ENCODE measurements at places on chromosomes 2 and 18. TPM values are rescaled to one million over a fixed set of nuclear protein-coding genes. Genes with fewer than 3 reads are reported as not detected.

The KLHL41 gene
- total RNA-seq, result 0.18 TPM

The DCDC2C gene
- total RNA-seq, result not detected

The LOXHD1 gene
- total RNA-seq, result not detected

The OLA1 gene
- 20.0 TPM for total RNA-seq

The CTIF gene
- total RNA-seq, result 74.4 TPM

The EMX1 gene
- total RNA-seq, result 0.20 TPM

The CFAP65 gene
- 0.05 TPM for total RNA-seq

DNA sequence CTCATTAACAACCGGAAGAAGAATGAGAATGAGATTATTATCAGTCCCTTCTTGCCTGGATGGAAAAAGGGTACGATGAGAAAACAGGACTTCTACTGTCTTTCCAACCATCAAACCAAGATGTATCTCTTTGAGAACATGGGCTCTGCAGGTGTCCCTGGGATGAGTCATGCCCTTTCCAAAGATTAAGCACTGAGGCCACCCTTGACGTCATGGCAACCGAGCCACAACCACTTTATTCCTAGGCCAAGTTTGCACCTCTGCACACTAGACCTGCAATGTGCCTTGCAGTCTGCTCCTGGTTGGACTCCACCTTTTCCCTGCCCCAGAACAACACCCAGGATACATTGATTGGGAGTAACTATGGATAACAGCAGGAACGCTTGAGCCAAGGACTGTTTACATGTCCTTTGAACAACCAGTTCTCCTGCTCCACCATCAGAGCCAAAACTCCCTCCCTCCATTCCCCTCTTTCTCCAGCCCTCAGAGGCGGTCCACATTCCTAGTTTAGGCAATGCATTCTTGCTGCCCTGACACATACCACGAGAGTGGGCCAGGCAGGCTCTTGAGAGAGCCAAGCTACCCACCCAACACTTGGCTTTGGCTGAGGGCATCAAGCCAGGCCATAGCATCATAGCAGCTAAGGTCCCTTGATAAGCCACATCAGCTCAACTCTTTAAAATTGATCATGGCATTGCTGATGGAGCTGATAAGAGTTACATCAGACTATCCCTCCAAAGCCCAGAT lies 310.7 kb downstream of the TNS1 start:
- DNase-seq, result peak; percentile 66

DNA sequence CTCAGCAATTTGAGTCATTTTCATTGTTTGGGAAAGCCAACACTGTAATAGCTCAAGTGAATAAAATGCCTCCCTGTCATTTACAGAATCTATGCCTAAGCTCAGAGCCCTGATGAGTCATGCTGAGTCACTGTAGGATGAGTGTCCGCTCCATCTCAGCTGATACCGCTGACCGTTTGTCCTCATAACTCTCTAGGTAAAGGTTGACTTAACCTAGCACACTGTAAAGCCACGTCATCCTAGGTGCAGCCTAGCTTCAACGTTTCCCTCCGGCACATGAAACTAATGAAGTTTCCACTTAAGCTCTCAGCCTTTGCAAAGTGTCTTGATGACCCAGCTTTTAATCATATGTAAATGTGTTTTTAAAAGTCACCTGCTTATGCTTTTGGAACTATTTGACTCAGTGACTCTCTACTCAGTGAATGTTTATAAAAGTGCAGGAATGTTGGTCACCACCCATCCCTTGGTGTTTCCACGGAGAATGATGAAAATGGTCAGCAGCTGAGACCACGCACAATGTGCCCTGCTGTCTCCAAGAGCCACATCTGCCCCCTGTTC lies 154.0 kb downstream of the PMAIP1 start:
- no peak for DNase-seq

DNA sequence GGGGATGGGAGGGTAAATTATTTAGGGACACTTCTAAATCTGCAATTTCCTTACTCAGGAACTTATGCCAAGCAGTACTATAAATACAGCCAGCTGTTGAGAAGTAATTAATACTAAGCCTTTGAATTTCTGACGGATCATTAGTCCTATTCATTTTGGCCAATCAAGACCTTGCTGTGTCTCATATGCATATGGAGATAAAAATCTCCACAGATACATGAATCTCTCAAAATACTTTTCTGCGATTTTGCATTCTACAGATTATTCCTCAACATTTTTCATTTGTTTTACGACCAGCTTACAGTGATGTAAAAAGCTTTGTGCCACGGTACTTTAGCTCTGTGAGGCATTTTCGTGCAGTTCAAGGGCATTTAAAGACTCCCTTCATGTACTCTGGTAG lies 16.7 kb downstream of the LANCL1 start:
- DNase-seq, result no peak

- DNase-seq, result peak; percentile 8
Measured at GRCh38 chr2:48558456-48558855, 28.5 kb downstream of the STON1 start.

DNA sequence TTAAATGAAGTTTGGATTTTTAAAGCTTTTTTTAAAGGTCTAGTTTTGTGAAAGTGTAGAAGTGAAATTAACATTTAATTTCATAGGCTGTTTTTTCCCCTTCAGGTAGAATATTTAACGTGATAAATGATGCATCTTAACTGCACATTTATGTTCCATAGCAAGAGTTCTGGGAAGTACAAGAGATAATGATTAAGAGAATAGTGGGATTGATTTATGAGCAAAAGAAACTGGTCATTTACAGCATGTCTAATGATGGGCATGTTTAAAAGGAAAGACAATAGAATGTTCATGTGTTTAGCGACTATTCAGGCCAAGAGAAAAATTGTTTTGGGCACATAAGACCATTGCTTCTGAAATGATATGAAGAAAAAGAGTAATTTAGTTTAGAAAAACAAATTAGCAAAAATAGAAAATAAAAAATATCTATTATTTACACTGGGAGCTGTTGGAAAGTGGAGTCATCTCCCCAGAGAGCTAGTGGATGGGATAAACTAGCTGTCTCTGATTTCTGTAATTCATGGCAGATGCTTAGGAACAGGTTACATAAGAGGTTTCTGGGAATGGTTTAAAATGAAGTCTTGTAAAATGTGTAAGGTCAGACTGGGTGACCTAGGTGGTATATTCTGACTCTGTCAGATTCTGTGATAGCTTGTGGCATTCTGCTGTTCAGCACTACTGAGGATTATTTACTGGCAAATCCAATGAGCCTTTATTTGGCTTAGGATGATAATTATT lies 60.7 kb downstream of the WDR7 start:
- no peak for DNase-seq

DNA sequence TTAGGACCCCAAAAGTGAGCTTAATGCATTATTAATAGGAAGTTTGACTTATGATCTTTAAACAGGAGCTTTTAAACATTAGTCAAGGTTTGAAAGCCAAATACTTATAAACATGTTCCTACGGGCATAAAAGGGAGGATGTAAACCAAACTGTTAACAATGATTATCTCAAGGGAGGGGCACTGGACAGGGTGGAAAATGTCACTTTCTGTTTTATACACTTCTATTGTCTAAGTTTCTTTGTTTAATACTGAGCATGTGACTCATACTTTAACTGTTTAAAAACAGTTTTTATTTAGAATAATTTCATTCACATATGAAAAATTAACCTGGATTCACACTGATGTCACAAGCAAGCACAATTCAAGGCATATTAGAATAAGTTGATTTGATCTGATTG lies 18.3 kb upstream of the ITGA6 start:
- DNase-seq, result no peak

DNA sequence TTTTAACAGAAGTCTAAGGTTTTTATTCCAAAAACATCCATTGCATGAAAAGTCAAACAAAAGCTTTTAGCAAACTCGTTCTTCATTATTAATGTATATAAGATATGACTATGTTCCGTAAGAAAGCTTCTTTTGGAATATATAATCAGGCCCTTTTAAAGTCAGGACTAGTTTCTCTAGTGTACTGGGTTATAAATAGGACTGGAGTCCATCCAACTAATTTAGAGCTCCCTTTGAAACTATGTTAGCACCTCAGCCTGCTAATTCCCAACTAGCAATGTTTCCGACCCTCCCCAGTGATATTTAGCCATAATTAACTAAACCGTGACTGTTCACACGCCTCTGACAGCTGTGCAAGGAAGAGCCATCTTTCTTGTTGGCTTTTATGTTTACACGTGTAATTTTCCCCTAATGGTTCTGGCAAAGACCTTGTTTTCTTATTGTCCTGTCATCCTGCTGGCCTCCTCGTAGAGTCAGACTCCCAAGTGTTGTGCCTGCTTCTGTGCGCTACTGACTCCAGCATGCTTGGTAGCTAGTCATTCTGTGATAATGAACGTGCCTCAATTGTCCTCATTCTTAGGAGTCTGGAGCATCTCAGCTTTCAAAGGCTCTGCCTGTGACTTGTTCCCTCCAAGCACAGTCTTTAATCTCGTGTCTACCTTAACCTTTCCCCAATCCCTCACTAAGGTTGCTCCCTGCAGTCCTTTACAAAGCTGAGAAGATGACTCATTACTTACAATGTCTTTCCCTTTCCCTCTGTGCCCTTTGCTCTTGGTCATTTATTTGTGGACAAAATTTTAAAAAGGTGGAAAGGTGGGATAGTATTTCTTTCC lies 172.2 kb upstream of the RASGRP3 start:
- no peak for DNase-seq

DNA sequence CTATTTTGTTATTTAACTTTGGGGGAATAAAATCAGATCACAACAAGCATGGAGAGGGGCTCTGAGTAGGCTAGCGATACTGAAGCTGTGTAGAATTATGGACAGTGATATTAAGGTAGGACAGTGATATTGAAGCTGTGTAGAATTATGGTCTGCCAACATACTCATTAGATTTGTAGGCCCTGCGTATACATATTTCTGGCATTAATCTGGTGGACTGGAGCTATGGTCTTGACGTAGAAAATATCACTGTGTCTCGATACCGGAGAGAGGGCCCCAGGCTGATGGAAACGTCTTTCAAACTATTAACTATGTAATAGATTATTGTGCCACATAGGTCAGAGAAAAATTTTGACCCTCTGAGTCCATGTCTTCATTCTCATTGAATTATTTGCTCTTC lies 511.4 kb downstream of the ADCYAP1 start:
- no peak for DNase-seq

DNA sequence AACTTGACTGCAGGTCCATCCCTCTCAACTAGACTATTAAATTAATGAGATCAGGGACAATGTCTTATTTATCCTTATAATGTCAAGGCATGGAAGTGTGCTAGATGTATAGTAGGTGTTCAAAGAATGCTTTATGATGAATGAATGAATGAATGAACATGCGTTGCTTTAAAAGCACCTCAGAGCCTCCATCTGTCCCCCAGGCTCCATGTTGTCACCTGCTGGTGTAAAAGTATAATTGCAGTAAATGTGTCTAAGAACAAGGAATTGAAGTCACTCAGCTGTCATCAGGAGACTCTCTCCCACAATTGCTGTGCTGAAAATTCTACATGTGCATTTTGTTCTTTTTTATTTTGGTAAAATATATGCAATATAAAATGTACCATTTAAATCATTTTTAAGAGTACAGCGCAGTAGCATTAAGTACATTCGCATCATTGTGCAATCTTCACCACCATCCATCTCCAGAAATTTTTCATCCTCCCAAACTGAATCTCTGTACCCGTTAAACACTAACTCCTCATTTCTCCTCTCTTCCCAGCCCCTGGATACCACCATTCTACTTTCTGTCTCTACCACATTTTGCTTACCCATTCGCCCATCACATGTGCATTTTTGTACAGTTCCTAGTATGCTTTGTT lies 52.6 kb downstream of the GNAL start:
- no peak for DNase-seq

DNA sequence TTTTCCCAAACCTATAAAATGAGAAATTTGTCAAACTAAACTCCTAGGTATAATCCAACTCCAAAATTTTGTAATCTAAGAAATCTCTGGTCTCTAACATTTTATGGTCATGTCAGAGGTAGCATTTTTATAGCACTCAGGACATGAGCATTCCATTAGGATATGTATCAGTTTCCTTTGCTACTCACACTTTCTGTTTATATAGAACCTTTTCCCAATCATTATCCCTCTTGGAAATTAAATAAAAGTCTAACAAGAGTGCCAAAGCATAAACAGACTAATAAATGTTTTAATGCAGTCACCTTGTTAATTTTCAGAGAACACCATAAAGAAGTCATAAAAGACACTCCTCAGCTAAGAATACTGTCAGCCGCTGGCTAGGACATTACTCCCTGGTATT lies 300.0 kb upstream of the CWC22 start:
- no peak for DNase-seq

GRCh38 chr2:45578056-45578843 lies 32.8 kb downstream of the SRBD1 start:
- no peak for DNase-seq

DNA sequence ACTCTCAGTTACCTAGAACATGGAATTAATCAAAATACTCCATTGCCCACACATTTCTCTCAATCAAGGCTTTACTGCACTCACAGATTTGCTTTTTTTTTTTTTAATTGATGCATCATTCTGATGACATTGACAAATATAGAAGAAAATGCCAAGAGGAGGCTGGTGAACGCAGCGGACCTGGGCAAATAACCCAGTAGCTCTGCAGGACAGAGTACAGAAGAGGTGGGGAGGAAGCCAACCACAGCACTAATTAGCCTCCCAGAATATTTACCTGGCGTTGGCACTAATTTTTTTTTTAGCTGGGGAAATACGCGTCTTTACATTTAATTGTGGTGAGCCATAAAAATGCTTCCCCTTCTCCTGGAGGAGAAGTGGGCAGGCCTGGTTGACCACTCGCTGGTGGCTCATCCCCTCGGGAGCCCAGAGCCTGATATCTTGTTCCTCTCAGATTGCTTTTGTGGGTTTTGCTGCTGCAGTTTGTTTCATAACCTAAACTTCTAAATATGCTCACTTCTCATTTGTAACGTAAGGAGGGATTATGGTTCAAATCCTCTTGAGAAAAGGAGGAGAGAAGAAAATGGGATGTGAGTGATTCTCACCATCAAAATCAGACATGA lies 165.8 kb upstream of the EPB41L3 start:
- no peak for DNase-seq

DNA sequence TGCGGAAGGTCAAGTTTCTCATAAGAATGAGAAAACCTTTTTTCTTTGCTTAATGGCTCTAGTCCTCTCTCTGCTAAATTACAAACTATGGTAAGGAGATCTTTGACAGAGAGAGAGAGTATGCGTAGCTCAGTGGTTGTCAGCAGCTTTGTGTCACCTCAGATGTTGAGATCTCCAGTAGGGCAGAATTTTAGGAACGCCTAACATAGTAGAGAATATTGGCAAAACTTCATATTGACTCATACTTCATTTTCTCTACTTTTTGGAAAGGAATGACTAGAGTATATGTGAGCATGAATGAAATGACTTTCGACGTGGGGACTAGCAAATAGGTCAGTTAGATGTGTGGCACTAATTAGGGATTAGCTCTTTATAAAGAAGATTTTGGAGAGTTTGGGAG lies 64.0 kb downstream of the WDR7 start:
- no peak for DNase-seq

- DNase-seq, result no peak
Measured at GRCh38 chr2:199452260-199452990, 5.3 kb downstream of the SATB2 start.

- DNase-seq, result no peak
Measured at GRCh38 chr18:32328379-32328778, 138.5 kb downstream of the MEP1B start.

All from left lobe of liver (tissue), 2 donors.